ENCODE measurements at places on chromosomes 11 and 22.

DNA sequence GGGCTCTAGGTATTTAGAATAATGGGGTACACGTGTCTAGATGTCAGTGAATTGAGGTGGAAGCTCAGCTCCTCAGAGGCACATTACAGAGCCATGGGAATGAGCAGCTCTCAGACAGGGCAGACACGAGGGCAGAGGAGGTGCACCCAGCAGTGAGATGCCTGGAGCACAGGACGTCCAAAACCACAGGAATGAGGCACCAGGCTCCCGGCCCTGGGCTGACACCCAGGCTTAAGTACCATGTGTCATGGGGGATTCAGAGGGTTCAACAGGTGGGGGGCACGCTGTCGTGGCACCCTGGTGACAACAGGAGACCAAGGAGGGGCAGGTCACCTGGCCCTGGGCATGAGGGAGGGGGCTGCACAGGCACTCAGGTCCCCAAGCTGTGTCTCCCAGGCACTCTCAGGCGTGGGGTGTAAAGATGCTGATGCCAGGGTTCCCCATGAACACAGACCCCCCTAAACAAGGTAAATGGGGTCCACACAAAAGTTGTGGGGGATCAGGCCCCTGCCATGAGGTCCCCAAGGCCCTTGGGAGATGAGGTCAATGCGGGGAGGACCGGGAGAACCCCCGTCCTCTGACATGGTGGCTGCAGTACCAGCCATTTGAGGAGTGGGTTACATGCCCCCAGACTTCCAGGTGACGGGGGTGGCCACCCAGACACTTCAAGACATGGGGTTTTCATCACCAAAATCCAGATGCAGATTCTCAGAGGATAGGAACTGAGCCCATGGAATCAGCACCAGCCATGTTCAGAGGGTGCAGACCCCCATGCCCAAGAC, 5.6 kb upstream of the SYT8 start:
- no peak for DNase-seq

DNA sequence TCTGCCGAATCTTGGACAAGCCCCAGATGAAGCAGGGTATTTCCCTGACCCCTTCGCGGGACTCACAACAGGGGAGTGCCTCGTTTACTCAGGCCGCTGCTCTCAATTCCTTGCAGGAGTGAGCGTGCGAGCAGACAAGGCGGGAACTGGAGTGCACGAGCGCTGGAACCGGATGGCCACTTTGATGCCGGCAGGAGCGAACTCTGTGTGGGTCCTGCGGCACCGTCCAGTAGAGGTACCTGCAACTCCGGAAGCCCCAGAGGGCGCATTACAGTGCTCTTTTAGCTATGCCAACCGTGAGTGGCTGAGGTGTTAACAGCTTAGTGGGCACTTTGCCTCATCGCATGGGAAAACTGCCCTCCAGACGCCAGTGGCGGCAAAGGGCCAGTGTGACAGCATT, 182.3 kb upstream of the ANO3 start:
- no peak for DNase-seq

GRCh38 chr11:107372439-107372838, 85.2 kb downstream of the CWF19L2 start:
- DNase-seq: no peak

GRCh38 chr22:25206998-25207397, 7.3 kb downstream of the CRYBB3 start:
- no peak for DNase-seq

DNA sequence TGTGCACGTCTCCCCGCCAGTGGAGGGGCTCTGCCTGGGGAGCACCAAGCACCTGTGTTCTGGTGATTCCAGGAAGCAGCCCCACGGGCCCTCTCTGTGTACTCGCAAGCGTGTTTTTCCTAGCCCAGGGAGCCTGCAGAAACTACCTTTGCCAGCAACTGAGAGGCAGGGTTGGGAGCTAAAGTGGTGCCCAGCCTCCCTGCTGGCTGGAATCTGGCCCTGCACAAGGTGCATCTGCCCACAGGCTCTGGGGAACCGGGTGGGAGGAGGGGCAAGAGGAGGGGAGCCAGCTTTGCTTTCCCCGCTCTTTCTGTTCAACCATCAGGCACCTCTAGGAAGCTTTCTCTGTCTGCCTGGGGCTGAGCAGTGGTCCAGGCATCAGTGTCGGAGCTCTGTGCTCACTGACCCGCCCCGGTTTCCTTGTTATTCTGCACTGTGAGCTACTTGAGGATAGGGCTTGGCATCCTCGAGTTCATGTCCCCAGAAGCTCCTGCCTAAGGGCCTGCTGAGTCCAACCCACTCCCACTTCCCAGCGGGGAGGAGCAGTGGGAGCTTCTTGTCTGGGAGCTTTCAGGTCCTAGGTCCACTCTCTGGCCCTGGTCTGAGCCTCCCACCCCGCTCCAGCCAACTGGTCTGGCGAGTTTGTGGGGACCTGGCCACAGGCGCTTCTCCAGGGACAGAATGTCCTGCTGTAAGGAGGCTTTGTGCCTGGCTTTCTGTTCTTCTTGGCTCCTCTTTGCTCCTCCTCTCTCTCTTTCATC, 14.9 kb downstream of the DAGLA start:
- no peak for DNase-seq

DNA sequence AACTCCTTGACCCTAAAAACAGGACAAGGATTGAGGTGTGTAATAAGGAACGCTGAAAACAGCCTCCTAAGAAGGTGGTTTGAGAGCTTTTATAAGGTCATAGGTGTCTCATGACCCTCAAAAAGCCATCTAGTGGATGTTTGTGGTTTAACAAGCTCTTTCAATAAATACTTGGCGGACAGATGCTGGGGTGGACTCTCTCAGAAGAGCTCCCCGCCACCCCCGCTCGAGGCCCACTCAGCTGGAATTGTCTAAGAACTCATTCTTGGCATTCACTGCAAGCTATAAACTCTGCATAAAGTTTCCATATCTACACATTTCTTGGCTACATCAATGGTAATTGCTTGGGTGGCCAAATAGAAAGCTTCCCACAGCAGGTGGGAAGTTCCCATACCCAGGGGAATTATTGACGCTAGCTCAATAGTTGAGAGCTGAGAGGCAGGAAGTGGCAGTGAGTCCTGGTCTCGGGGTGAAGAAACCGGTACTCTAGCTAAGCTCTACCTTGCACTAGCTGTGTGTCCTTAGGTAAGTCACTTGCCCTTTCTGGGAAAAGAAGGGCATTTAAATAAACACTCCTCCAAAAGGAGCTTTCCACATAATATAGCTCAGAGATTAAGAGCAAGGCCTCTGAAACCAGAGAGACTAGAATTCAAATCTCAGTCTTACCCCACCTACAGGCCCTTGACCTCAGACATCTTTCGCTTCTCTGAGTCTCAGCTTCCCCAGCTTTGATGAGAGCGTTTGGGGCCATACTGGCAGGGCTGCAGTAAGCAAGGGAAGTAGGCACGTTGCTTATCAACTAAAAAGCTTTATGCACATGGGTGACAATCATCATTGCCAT, 6.4 kb downstream of the MS4A15 start:
- no peak for DNase-seq

DNA sequence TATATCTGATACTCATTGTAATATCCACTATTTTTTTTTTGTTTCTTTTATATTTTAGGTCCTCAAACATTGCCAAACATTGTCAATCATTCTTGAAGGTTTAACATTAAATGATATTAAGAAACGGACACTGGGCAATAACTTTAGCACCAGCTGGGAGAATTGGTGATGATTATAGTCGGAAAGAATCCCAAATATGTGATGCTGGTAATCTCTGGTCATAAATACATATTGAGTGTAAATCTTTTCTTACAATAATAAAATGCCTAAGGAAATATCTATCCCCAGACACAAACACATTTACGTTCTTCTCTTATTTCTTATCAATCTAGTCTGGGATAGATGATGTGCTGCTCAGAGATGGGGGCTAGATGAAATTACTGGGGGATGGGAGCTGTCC, 25.2 kb downstream of the OR51E2 start:
- no peak for DNase-seq

DNA sequence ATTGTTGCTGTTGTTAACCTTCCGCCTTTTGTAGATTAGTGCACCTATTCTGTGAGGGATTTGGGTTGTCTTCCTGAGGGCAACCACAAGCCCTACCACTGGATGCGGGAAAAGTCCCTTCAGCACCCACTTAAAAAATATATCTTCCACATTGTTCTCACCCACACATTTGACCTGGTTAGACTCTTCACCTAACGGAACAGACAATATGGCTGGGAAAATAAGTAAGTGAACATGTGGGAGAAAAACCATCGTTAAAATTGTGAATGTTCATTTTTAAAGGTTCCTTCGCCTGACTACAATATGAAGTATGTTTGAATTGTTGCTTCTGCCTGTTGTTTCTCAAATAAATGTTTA, 72.0 kb upstream of the MPEG1 start:
- DNase-seq: no peak

DNA sequence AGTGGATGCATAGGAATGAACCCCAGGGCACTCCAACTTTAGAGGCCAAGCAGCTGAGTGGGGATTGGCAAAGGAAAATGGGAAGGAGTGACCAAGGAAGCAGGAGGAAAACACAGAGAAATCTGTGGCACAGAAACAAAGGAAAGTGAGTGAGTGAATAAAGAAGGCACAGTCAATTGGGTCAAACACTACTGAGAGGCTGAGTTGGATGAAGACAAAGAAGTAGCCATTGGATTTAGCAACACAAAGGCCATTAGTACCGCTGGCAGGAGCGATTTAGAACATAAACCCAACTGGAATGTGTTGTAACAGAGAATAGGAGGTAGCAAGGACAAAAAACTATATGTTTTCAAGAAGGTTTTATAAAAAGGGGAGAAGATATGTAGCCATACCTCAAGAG, 6.6 kb upstream of the NXPE1 start:
- no peak for DNase-seq

DNA sequence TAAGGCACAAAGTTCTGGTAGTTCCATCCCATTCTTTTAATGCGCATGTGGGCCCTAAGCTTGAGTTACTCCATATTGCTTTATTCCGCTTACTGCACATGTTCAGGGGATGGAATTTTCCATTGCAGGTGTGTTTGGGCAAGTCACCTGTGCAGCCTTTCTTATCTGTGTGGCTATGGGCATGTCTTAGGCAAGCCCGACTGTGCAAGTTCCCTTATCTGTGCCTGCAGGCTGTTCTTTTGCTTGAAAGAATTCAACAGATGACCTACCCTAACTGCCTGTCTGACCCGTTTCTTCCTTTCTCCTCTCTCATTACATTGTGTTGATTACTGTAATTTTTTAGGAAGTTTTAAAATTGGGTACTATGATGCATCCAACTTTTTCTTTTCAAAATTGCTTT, 363.6 kb downstream of the TTC28 start:
- DNase-seq: no peak

DNA sequence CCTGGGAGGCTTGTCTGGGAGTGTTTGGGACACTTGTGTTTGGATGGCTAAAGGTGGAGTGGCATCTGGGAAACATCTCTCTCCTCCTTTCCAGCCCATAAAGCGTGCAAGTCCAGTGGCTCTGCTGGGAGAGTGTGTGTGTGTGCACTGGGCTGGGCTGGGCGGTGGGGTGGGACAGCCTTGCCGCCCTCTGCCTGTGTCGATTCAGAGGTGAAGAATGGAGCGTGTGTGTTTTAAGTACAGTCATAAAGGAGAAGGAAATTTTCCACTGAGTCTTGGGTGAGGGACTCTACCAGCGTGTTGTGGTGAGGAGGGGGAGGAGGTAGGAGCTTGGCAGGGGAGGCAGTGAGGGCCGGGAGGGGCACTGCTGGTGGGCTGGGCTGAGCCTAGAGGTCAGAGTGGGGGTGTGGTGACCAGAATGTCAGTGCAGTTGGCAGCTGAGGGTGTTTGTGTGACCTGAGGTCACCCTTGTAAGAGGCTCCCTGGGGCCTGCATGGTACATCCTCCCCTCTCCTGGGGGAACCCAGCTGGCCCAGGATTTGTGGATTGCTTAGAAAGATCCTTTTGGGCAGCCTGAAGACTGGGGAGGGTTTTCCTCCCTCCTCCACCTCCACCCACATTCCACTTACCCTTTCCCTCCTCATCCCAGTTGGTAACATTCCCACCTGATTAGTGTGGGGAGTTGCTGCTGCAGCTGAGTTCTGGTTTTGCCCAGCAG, 1.7 kb downstream of the TIMP3 start:
- no peak for DNase-seq

GRCh38 chr11:86186386-86186785, 58.2 kb upstream of the EED start:
- no peak for DNase-seq

- no peak for DNase-seq
These were observed 44.3 kb downstream of the LRRC32 start for GRCh38 chr11:76626266-76626665.

GRCh38 chr11:78072455-78072854, 7.2 kb downstream of the NDUFC2 start:
- no peak for DNase-seq

GRCh38 chr11:101211407-101211975, 81.9 kb upstream of the PGR start:
- DNase-seq: no peak

DNA sequence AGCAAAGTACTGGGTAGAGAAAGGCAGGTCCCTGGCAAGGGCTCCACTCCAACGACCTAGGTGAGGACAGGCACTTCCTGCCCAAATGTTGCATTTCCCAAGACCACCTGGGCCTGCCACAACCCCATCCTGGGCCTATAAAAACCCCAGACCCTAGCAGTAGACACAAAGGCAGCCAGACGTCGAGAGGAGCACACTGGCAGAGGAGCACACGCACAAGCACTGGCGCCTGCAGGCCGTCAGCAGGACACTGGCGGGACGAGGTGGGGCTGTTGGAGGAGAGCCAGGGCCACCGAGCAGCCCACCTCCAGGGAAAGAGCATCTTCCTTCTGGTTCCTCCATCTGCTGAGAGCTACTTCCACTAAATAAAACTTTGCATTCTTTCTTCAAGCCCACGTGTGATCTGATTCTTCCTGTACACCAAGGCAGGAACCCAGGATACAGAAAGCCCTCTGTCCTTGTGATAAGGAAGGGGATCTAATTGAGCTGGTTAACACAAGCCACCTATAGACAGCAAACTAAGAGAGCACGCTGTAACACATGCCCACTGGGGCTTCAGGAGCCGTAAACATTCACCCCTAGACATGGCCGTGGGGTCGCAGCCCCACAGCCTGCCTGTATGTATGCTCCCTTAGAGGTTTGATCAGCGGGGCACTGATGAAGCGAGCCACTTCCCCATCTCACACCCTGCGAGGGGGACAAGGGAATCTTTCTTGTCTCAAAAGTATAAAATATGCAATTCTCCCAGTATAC, 89.7 kb upstream of the MTMR2 start:
- no peak for DNase-seq

GRCh38 chr11:57936050-57936418, 87.6 kb upstream of the OR9Q1 start:
- no peak for DNase-seq
